ENCODE measurements at places on chromosomes 3 and 15. TPM values are rescaled to one million over a fixed set of nuclear protein-coding genes. Genes with fewer than 3 reads are reported as not detected.

MST1R gene
- total RNA-seq: 6.1 TPM

DNA sequence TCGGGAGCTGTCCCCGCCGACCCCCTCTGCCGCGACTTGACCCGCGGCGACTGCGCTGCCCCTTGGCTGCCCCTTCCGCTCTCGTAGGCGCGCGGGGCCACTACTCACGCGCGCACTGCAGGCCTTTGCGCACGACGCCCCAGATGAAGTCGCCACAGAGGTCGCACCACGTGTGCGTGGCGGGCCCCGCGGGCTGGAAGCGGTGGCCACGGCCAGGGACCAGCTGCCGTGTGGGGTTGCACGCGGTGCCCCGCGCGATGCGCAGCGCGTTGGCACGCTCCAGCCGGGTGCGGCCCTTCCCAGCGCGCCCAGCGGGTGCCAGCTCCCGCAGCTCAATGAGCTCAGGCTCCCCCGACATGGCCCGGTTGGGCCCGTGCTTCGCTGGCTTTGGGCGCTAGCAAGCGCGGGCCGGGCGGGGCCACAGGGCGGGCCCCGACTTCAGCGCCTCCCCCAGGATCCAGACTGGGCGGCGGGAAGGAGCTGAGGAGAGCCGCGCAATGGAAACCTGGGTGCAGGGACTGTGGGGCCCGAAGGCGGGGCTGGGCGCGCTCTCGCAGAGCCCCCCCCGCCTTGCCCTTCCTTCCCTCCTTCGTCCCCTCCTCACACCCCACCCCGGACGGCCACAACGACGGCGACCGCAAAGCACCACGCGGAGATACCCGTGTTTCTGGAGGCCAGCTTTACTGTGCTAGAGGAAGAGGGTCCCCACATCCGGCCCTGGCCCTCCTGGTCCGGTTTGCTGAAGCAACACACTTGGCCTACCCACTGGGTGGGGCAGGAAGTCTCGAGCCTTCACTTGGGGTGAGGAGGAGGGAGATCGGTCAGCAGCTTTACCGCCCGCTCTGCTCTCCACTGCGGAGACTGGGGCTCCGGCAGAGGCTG lies at the start of gene RASSF1:
Gene RASSF1 (minus strand): TSS at position 389 of the 882 bp plus-strand sequence. CDS start 31 bp downstream, at position 358.
- peak; percentile 33 for DNase-seq
- H3K27me3 ChIP-seq: no peaks in the 10 kb centered on the region
- no peak within 1 kb of the TSS for H3K4me3 ChIP-seq
- H3K4me1 ChIP-seq: peaks cover 22% of the 10 kb centered on the region

SEMA4B gene
- total RNA-seq: 49.5 TPM

DNA sequence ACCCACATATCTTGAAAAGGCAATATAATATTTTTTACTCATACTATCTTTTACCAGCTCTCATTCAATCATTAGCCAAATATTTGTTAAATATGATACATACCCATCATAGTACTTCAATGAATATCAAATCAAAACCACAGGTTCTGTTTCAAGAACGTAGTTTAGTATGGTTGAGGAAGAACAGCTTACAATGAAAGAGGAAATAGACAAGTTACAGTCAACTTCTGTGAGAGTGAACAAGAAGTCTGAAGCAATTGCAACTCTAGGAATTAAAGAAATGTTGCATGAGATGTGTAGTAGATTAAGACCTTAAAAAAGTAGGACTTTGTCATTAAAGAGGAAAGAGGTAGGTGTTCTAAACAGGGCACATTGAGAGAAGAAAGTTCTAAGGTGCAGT lies 9.3 kb downstream of the BCHE start:
- no peak for DNase-seq
- no peaks in the 10 kb centered on the region for H3K4me1 ChIP-seq
- H3K4me3 ChIP-seq: no peak overlapping the region
- H3K27ac ChIP-seq: no peak overlapping the region

Data from thyroid gland (tissue), 4 donors.